ENCODE measurements at places on chromosomes 3 and 15. TPM values are rescaled to one million over a fixed set of nuclear protein-coding genes. Genes with fewer than 3 reads are reported as not detected.

Gene SERPINI2
- total RNA-seq: not detected

Gene GOLGA6B
- total RNA-seq: not detected

Gene SH3BP5
- 50.7 TPM for total RNA-seq

Gene CGNL1
- not detected for total RNA-seq

Gene LRRK1
- total RNA-seq: 2.1 TPM

Gene TICRR
- 0.21 TPM for total RNA-seq

Gene IGSF10
- total RNA-seq: 0.22 TPM

Gene PARP16
- total RNA-seq: 11.5 TPM

Gene TRIM71
- 0.03 TPM for total RNA-seq

DNA sequence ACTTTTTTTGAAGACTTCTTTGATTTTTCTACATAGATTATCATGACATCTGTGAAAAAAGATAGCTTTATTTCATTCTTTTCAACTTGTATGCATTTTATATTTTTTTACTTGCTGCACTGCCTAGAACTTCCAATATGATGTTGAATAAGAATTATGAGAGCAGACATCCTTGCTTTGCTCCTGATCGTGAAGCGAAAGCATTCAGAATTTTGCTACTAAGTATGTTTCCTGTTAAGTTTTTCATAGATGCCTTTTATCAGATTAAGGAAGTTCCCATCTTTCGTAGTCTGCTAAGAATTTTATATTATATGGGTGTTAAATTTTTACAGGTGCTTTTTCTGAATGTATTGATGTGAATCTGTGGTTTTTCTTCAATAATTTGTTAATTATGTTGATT is 163.4 kb upstream of the GADL1 start:
- H3K4me1 ChIP-seq: no peaks in the 10 kb centered on the region
- no peak for DNase-seq
- no peaks in the 10 kb centered on the region for H3K27me3 ChIP-seq
- no peak overlapping the region for H3K4me3 ChIP-seq
- no peak overlapping the region for H3K27ac ChIP-seq

DNA sequence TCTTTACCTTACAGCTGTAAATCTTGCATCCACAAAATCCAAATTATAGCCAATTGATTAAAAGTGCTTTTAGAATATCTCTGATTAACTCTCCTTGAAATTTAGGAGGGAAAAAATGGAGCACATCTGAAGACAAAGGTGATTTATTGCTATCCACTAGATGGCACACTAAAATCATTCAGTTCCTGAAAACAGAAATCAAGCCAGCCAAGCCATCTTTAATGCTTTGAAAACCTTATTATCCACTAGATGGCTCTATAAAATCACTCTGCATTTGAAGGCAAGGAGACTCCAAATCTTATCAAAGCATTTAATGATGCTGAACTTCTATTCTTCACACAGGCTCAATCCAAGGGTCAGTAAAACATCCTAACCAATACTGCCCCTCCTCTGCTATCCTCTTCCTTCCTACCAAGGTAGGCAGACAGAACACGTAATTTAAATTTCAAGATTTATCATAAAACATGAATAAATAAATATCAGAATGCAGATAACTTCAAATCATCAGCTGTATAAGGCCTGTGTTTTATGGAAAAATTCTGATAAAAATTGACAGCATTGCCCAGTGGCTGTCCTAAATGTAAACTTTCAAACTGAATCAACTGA is 48.4 kb downstream of the GOLIM4 start:
- H3K27me3 ChIP-seq: peaks cover 12% of the 10 kb centered on the region
- no peak for DNase-seq
- no peaks in the 10 kb centered on the region for H3K4me1 ChIP-seq
- no peak overlapping the region for H3K27ac ChIP-seq
- no peaks in the 10 kb centered on the region for H3K36me3 ChIP-seq

DNA sequence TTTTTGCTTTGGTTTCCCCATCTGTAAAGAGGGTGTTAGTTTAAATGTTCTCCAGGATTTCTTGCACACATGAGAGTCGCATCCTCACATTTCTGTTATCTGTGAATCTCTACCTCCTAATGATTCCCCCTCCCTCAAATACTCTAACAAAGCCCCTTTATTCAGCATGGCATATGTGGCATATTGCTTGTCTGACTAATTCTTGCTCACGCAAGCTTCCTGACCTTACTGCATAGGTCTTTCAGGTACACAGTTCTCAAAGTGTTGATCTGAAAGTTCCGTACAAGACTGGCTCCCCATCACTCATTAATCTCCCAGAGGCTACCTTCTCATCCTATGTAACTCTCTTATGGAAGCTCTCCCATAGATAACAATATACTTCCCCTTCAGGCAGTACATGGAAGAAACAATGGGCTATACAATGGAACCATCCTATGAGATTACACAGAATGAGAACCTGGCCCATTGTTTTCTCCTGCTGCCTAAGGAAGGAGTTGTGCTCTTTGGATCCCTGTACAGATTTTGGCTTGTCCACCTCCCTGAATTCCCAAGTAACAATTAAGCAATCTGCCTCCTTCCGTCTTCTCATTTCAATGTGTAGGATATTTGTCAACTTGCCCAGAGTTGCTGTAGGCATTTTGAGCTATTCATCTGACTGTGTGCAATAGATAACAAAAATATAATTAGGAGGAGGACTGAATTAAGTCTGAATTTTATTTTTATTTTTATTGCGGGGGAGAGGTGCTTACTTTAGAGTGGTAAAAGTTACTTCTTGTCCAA is 51.0 kb downstream of the PPARG start:
- no peaks in the 10 kb centered on the region for H3K36me3 ChIP-seq
- H3K4me1 ChIP-seq: peaks cover 16% of the 10 kb centered on the region
- no peak overlapping the region for H3K4me3 ChIP-seq
- DNase-seq: no peak
- H3K27me3 ChIP-seq: no peaks in the 10 kb centered on the region
- no peak overlapping the region for H3K27ac ChIP-seq

DNA sequence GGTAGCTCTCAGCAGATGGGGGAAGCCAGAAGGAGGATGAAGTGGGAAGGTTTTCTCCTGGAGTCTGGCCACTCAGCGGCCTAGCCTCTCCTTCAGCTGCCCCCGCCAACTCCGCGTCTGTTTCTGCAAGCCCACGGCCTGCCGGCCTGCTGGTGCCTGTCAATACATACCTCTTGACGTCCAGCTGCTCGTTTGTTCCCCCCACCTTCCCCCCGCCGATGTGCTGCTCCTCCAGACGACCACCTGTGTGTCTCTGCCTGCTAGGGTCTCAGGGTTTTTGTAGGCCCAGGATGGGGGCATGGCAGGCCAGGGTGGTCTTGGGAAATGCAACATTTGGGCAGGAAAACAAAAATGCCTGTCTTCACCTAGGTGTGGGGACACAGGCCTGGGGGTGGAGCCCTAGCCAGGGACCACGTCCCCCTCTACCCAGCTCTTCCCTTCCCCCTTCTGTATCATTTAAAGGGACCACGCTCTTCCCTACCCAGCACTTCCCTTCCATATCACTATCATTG is 137.8 kb downstream of the ALCAM start:
- no peaks in the 10 kb centered on the region for H3K36me3 ChIP-seq
- no peak overlapping the region for H3K4me3 ChIP-seq
- H3K27me3 ChIP-seq: no peaks in the 10 kb centered on the region
- DNase-seq: no peak

DNA sequence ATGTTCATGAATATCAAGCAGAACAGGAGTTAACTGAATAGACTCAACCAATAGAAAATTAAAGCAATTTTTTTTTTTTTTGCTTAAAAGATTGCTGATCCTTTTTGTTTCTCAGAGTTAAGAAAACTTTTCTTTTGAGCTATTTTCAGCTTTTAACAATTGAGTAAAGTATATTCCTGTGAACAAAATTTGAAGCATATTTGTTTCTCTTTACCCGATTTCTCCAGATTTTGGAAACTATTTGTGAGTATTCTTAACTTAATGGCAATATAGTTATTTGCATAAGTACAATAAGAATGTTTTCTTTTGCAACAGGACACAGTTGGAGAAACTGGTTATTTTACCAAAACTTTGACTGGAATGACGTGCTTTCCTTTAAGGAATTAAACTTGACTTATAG is 53.4 kb upstream of the C15orf39 start:
- no peaks in the 10 kb centered on the region for H3K4me1 ChIP-seq
- no peak overlapping the region for H3K4me3 ChIP-seq
- no peak overlapping the region for H3K27ac ChIP-seq
- no peaks in the 10 kb centered on the region for H3K27me3 ChIP-seq
- no peak for DNase-seq
- H3K36me3 ChIP-seq: no peaks in the 10 kb centered on the region

DNA sequence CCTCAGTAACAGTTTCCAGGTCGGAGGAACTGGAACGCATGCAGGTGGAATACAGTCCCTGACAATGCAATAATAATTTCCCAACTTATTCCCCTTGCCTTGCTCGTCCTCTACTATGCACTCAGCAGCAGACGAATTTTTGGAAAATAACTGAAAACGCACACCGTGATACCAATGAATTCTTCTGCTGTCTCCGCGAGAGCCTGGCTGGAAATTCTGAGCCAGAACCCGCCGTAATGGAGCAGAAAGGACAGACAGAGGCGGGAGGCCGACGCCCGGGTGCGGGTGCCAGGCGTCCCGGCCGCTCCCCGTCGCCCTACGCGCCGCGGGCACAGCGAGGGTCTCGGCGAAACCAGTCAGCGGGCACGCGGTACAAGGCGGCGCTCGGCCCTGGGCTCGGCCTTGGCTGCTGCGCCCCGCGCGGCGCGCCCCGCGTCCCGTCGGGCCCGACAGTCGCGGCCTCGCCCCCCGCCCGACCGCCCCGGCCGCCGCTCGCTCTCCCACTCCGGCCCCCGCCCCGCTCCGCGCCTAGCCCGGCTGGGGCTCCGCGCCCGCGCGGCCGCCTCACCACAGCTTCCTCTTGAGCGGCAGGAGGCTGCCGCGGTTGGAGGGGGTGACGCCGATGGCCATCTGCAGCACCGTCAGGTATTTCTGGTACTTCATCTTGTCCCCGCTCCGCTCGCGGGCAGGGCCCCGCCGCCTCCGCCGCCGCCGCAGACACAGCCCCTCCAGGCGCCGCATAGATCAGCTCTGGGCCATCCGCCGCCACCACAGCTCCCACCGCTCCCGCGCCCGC is 114.5 kb upstream of the GOLGA8J start:
- peaks cover 51% of the 10 kb centered on the region for H3K27me3 ChIP-seq
- DNase-seq: no peak

DNA sequence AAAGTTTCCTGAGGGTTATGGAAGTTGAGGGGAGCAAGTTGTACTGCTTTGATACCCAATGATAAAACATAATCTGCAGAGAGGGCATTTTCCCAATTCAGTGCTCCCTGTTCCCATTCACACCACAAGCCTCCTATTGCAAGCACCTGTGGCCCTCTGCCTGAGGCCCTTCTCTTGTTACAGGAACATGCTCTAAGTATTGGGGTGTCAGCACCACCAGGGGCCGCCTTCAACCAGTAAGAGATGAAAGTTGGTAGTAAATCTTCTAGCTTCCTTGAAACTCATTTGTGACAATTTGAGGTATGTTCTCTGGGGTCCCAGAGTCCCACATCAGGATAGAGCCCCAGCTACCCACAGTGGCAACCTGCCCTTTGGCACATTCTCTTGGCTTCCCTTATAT is 265.4 kb upstream of the ARHGEF26 start:
- H3K4me3 ChIP-seq: no peak overlapping the region
- peaks cover 16% of the 10 kb centered on the region for H3K27me3 ChIP-seq
- DNase-seq: no peak
- no peak overlapping the region for H3K27ac ChIP-seq
- peaks cover 10% of the 10 kb centered on the region for H3K4me1 ChIP-seq

GRCh38 chr3:177162742-177163141 is 34.5 kb downstream of the TBL1XR1 start:
- H3K4me1 ChIP-seq: peaks cover 32% of the 10 kb centered on the region
- H3K27ac ChIP-seq: peak overlapping the region; percentile 27
- H3K36me3 ChIP-seq: peaks cover 2% of the 10 kb centered on the region
- no peak for DNase-seq
- H3K4me3 ChIP-seq: no peak overlapping the region
- no peaks in the 10 kb centered on the region for H3K27me3 ChIP-seq

- no peaks in the 10 kb centered on the region for H3K27me3 ChIP-seq
- H3K4me1 ChIP-seq: no peaks in the 10 kb centered on the region
- DNase-seq: no peak
- H3K36me3 ChIP-seq: peaks cover 18% of the 10 kb centered on the region
- H3K27ac ChIP-seq: no peak overlapping the region
- H3K4me3 ChIP-seq: no peak overlapping the region
These were observed 71.1 kb upstream of the CCNL1 start for GRCh38 chr3:157231071-157231470.

All from T-helper 17 cell (primary cell).